ENCODE measurements at places on chromosomes 5 and 9.
A peak's percentile ranks its signal among the peaks of the same experiment; 100 is the strongest.

GRCh38 chr5:160555971-160556631, 134.4 kb downstream of the PTTG1 start:
- H3K27me3 ChIP-seq, result no peaks in the 10 kb centered on the region
- H3K27ac ChIP-seq, result no peak overlapping the region
- no peaks in the 10 kb centered on the region for H3K36me3 ChIP-seq
- peaks cover 10% of the 10 kb centered on the region for H3K4me1 ChIP-seq

DNA sequence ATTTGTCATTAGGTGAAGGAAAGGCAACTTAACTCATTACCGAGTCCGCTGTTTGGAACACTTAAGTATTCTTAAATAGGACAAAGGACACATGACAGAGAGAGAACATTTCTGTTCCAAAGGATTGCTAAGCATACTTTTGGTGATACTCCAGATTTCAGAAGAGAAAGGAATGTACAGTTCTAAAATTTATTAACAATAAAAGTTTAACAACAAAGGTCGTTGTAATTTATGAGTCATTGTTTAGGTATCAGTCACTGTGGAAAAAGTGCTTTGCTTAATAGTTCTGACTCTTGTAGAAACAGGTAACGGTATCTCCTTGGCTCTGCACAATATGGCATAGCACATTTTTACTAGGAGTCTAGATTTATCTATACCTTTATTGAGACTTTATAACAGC, 36.3 kb upstream of the PAM start:
- no peak overlapping the region for H3K4me3 ChIP-seq
- no peaks in the 10 kb centered on the region for H3K36me3 ChIP-seq
- H3K4me1 ChIP-seq, result no peaks in the 10 kb centered on the region
- H3K27me3 ChIP-seq, result no peaks in the 10 kb centered on the region

- H3K4me1 ChIP-seq, result peaks cover 38% of the 10 kb centered on the region
- no peak overlapping the region for H3K4me3 ChIP-seq
- no peak for DNase-seq
- no peak overlapping the region for H3K27ac ChIP-seq
- no peaks in the 10 kb centered on the region for H3K27me3 ChIP-seq
Observed at GRCh38 chr9:114161513-114161912, 6.2 kb downstream of the COL27A1 start.

DNA sequence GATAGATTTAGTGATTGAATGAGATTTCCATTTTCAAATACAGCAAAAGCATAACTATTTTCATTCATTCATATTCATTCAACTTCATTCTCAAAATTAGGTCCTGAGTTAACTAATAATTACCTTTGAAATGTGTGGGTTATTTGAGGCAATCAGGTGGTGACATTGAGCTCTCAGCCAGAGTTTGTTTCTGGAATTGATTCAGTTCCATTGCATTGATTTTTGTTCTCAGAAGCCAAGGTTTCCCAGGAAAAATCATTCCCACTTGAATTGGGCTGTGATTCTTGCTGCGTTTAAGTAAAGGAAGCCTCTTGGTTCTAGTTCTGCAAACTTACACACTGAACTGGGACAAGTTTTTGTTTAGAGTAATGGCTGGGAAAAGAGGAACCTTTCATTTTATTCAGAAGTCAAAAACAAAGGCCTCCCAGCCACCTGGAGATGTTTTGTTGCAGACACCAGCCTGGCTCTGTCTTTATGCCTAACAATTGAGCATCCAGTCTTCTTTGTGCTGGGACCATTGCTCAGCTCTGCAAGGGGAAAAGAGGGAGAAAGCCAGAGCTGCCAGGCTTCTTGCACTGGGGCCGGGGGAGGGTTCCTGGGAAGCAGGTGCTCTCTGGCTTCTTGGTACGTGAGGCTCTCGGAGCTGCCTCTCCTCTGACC, 198.6 kb downstream of the TRIO start:
- H3K27me3 ChIP-seq, result no peaks in the 10 kb centered on the region
- H3K4me3 ChIP-seq, result no peak overlapping the region
- no peak for DNase-seq
- no peak overlapping the region for H3K27ac ChIP-seq
- H3K36me3 ChIP-seq, result peaks cover 31% of the 10 kb centered on the region

DNA sequence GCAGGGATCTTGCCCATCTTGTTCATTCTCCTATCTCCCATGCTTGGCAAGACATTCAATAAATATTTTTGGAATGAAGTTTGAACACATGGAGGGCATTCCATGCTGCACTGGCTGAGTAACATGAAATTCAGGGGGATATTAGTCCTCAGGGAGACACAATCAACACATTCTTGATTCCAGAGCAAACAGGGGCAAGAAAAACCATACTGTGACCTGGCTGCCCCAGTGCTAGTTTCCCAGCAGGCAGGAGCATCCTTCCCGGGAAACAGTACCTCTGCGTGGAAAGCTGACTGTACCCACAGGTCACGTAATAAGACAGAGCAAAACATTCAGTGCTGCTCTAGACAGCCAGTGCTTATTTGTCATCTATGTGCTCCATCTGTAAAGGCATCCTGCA, 66.3 kb upstream of the SPOCK1 start:
- no peak overlapping the region for H3K27ac ChIP-seq
- H3K4me1 ChIP-seq, result no peaks in the 10 kb centered on the region
- H3K27me3 ChIP-seq, result no peaks in the 10 kb centered on the region
- H3K4me3 ChIP-seq, result no peak overlapping the region
- H3K36me3 ChIP-seq, result no peaks in the 10 kb centered on the region

- DNase-seq, result peak; percentile 13
- H3K4me1 ChIP-seq, result peaks cover 4% of the 10 kb centered on the region
- H3K36me3 ChIP-seq, result no peaks in the 10 kb centered on the region
- no peak overlapping the region for H3K27ac ChIP-seq
Observed at GRCh38 chr5:115297031-115297430, 577 bp upstream of the CCDC112 start.

DNA sequence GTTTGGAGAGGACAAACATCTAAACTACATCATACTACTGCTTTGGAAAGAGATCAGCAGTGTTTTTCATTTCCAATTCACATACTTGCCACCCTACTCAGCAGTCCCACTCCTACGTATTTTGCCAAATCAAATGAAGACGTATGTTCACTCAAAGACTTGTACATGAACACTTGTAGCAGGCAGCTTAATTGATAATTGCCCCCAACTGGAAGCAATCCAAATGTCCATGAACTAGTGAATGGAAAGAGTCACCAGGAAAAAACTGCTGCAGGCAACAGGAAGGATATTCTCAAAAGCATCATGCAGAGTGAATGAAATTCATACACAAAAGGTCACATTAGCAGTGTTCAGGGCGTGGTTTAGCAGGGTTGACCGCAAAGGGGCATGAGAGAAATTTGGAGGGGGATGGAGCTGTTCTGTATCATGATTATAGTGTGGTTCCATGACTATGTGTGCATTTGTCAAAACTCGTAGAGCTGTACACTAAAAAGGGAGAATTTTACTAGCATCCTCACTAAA, 38.8 kb downstream of the PAEP start:
- no peaks in the 10 kb centered on the region for H3K4me1 ChIP-seq
- no peaks in the 10 kb centered on the region for H3K27me3 ChIP-seq
- no peak for DNase-seq
- no peak overlapping the region for H3K4me3 ChIP-seq

DNA sequence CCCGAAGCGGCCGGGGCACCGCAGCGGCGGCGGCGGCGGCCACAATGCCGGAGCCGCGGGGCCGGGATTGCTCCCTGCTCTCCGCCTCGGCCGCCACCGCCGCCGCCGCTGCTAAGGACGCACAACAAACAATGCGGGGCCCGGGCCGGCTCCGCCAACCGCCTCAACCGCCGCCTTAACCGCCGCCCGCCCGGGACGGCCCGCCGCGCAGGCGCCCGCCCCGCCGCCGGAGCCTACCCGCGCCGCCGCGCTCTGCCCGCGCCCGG, 254 bp downstream of the STRBP start:
- no peaks in the 10 kb centered on the region for H3K27me3 ChIP-seq
- H3K27ac ChIP-seq, result no peak overlapping the region
- H3K4me1 ChIP-seq, result peaks cover 5% of the 10 kb centered on the region
- H3K36me3 ChIP-seq, result no peaks in the 10 kb centered on the region
- DNase-seq, result no peak

- H3K36me3 ChIP-seq, result no peaks in the 10 kb centered on the region
- peaks cover 3% of the 10 kb centered on the region for H3K4me1 ChIP-seq
- H3K27ac ChIP-seq, result no peak overlapping the region
- no peak overlapping the region for H3K4me3 ChIP-seq
- no peak for DNase-seq
Observed at GRCh38 chr9:95778957-95779356, 96.5 kb upstream of the ERCC6L2 start.

DNA sequence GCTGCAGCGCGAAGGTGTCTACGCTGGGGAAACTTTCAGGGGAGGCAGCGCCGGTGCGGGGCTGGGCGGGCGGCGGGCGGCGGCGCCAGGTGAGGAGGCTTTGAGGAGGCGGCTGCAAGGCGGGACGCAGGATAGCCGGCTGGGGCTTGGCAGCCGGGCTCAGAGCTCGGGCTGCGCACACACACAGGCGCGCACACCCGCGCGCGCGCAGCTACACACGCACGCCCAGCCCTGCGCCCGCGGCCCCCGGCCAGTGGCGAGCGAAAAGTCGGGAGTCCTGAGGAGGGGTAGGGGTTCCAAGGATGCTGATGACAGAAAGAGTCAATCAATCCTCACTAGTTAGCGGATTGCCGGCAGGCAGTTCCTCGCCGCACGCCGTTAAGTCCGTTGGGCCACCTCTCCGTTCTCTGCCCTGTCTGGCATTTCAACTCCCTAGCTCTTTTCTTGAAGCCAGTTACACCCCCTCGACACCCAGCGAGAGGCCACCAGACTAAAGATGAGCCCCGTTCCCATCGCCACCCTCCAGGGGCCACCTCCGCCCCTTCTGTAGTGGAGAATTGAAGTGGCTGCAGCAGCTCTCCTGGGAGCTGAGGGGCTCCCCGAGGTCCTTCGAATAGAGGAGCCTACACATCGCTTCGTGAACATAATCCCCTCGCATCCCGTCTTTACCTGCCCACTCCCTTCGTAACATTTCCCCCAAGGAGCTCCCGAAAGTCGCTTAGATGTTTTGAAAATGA, 1640.3 kb upstream of the C9orf72 start:
- H3K27ac ChIP-seq, result no peak within 1 kb of the TSS
- peak within 1 kb of the TSS; percentile 74 for H3K4me3 ChIP-seq
- H3K4me1 ChIP-seq, result peaks cover 9% of the 10 kb centered on the region
- DNase-seq, result no peak
- peaks cover 18% of the 10 kb centered on the region for H3K27me3 ChIP-seq

DNA sequence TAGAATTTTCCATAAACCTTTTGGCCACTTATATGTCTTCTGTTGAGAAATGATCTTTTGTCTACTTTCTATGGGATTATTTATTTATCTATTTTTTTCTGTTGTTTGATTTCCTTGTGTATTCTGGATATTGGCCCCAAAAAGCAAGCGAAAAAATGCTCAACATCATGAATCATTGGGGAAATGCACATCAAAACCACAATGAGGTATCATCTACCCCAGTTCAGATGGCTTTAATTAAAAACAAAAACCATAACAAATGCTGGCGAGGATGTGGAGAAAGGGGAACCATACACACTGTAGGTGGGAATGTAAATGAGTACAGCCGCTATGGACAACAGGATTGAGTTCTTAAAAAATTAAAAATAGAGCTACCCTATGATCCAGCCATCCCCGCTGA, 125.0 kb upstream of the LPCAT1 start:
- no peaks in the 10 kb centered on the region for H3K4me1 ChIP-seq
- H3K27me3 ChIP-seq, result peaks cover 11% of the 10 kb centered on the region
- no peak for DNase-seq
- no peaks in the 10 kb centered on the region for H3K36me3 ChIP-seq
- H3K4me3 ChIP-seq, result no peak overlapping the region

DNA sequence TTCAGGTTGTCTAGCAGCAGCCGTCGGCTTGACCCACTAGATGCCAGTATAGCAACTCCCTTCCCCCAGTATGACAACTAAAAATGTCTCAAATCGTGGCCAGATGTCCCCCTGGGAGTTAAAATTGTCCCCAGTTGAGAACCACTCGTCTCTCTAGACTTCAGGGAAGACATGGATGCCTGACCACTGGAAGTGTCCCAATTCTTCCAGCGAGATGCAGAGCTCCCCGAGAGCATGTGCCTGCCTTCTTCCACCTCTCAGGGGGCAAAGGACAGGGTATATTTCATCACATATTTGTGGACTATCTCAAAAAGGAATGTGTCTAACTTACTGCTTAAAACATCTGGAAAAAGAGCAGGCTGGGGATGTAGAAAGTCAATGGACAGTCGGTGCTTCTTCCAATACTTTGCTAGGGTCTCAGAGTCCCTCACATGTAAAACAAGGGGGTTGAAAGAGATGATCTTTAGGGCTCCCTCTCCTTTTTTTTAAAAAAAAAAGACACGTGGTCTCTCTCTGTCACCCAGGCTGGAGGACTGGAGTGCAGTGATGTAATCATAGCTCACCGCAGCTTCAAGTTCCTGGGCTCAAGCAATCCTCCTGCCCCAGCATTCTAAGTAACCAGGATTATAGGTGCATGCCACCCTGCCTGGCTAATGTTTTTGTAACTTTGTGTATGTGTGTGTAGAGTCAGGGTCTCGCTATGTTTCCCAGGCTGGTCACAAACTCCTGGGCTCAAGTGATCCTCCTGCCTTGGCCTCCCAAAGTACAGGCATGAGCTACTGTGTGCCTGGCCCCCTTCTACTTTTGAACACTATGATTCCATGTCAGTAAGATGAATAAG, 190.6 kb downstream of the DAB2IP start:
- H3K4me3 ChIP-seq, result no peak overlapping the region
- no peaks in the 10 kb centered on the region for H3K4me1 ChIP-seq
- H3K27ac ChIP-seq, result no peak overlapping the region
- no peak for DNase-seq
- H3K27me3 ChIP-seq, result no peaks in the 10 kb centered on the region

DNA sequence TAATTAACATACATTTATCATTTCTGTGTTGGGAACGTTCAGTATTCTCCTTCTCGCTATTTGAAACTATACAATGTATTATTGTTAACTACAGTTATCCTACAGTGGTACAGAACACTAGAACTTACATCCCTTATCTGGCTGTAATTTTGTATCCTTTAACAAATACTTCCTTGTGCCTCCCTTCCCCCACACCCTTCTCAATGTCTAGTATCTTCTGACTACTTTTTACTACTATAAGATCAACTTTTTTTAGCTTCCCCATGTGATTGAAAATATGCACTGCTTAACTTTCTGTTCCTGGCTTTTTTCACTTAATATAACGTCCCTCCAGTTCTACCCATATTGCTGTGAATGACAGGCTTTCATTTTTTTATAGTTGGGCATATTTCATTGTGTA, 253.5 kb downstream of the RAB3C start:
- no peak for DNase-seq
- H3K36me3 ChIP-seq, result no peaks in the 10 kb centered on the region
- no peaks in the 10 kb centered on the region for H3K27me3 ChIP-seq
- H3K4me1 ChIP-seq, result no peaks in the 10 kb centered on the region
- H3K4me3 ChIP-seq, result no peak overlapping the region

Measured in trophoblast cell (in vitro differentiated cells and primary cell).